ENCODE measurements at places on chromosomes 2 and 18.

DNA sequence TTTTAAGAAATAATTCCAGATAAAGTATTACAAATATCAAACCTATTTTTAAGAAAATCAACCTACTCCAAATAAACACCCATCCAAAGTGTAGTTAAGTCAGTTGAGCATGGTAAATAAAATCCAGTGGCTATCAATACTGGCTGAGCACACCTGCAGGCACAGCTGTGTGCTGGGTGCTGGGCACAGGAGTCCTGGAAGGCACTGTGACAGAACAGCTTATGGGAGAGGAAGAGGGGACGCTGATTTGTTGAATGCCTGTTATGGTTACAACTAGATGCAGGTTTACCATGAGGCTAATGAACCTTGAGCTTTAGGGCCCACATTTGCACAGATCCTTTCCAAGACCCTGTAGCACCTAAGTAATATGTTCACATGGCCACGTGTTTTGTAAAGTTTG, 202.7 kb downstream of the MTX2 start:
- DNase-seq = no peak

DNA sequence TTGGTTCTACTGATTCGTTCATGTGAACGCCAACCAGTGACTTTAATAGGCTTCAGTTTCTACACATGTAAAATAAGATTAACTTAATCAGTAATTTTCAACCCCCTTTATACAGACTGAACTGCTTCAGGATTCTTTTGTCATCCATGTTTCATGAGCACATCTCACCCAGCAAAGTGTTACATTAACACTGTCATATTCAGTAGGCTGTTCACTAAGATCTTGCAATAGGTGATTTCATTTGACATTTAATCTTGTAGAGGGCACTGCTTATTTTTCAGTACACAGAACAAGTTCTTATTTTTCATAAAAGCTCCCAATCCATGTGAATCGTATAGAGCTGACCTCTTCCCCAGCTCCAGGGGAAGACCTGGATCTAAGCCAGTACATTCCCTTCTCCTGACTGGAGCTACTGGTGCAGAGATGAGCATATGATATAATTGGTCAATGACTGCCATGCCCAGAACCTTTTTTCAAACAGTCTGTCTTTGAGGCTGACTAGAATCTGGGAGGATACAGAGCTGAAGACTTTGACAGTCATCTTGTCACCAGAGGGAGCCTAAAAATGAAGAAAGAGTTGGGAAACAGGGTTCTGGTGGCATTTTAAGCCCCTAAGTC, 72.2 kb upstream of the CHRNA1 start:
- no peak for DNase-seq

GRCh38 chr18:78419171-78419570, 560.4 kb upstream of the SALL3 start:
- DNase-seq = no peak

DNA sequence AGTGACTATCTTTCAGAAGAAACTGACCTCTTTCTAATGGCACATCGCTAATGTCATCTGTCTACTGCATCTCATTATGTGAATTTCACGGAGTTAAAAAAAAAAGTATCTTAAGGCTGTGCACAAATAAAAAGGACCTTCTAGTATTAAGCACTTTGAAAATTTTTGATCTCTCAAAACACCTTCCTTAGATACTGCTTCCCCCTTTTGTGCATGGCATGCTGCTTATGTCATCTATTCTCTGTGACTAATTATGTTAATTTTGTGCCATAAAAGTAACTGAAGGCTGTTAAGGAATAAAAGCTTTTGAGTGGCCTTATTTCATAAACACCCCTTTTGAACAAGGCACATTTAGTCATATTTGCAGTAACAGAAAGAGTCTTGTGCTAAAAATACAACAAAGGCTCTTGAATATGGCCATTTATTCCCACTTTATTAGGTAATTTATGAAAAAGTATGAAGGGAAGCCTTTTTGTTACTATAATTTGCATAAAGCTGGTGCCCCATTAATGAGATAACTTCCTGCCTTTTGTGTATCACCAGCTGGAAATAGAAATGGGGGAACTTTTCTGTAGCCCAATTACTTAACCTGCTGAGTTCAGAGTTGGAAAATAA, 1412.0 kb upstream of the ZEB2 start:
- no peak for DNase-seq

DNA sequence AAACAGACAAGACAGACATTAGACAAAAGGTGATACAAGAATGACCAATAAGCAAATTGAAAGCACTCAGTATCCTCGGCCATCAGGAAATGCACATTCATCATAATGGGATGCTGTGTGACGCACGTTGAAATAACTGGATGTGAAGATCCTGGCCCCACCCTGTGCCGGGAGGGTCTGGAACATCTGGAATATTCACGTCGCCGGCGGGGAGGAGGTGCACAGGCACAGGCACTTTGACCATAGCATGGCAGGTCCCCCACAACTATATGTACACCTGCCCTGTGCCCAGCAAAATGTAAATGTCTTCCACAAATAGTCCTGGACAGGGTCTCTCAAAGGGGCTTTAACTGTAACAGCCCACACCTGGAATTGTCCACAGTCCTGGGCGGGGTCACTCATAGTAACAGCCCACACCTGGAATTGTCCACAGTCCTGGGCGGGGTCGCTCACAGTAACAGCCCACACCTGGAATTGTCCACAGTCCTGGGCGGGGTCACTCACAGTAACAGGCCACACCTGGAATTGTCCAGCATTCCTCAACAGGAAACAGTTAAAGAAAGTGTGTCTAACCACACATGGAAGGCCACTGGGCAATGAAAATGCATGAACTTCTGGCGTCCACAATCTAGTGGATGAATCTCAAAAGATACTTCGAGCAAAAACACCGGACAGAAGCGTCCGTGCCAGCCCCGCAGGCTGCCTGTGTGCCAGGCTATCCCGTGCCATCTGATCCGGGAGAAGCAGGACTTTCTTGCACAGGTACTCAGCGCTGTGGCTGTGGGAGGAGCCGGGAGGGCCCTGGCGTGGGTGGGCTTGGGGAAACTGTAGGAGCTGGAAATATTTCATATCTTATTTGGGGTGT, 113.4 kb downstream of the RTP5 start:
- DNase-seq = no peak

DNA sequence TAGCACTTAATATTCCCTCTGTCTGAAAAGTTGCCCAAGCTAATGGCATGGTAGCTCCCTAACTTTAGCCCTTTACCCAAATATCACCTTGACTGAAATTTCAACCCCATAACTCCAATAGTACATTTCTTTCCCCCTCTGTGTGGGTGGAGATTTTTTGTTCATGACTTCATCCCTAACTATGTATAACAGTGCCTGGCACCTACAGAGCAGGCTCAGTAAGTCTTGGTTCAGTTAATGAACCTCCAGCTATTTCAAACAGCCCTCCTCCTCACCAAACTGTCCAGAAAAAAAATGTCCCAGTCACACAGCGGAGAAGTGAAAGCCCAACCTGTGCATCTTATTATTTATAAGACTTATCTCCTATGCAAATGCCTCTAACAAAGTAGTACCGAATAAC, 18.6 kb downstream of the BUB1 start:
- no peak for DNase-seq

DNA sequence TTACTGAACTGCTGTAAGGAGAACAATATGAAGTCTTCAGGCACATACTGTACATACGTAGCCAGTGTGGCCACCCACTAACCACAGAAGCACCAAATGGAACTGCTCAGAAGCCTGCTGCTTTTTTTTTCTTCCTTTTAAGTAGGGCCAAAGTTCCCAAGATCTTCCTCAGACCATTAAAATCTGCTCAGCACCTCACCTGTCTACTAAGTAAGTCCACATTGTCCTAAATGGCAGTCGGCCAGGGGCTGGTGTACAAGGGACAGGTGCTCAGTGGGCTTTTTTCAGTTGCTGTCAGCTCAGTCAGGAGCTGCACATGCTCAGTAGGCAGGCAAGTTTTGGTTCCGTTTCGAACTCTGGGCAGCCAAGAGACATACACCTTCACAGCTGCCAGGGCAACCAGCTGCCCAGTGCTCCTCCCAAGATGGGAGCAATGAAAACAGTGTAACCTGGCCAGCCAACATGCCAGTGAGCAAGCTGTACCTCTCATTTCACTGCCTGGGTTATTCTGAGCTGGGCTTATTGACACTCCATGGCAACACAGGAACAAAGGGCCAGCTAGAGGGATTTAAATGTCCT, 86.1 kb downstream of the ACVR1 start:
- DNase-seq = no peak

GRCh38 chr2:96213379-96213778, 4.8 kb upstream of the STARD7 start:
- no peak for DNase-seq

DNA sequence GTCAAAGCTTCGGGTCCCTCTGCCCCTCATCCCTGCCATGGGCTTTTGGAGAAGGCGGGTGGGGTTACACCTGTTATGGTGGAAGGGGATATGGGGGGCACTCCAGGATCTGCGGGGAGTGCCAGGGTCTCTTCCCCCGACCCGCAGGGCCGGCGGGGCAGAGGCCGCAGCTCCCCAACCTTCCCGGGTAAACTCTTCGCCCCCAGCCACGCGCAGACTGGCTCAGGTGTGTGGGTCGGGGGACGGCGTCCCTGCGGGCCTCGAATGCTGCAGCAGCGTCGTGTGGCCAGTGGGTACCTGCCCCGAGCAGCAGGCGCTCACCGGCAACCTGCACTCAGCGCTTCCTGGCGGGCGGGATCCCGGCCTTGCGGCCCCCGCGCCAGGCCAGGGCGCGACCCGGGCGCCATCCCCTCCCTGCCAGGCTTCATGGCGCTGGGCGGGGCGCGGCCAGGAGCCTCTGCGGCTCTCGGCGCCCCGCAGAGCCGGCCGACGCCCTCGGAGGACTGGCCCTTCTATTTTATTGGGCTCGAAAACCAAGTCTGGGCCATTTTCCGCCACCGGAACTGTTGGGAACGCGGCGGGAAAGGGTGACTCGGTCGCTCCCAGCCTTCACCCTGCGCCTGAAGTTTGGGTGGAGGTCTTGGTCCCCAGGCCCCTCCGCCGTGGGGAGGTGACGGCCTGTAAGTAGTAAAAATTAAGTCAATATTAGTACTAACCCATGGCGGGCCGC, 4.5 kb downstream of the GBX2 start:
- no peak for DNase-seq

- no peak for DNase-seq
These were observed 251.4 kb downstream of the KLHL29 start for GRCh38 chr2:23636426-23636825.

- no peak for DNase-seq
These were observed 105.2 kb upstream of the DLX2 start for GRCh38 chr2:172207911-172208310.

DNA sequence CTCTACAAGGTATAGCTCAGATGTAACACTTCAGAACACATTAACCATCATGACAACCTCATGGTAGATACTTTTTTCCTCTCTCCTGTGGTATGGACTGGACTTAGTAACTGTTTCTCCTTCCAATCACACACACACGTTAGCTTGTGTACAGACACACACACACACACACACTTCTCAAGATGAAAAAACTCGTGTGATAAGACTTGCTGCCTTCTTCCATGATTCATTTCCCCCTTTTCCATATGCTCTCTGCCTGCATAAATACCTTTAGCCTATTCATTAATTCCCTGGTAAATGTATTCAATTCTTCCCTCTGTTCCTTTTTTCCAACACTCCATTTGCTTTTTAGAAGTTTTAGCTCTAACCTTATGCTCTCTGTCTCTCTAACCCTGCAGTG, 118.9 kb upstream of the TANK start:
- DNase-seq = no peak

GRCh38 chr18:2654928-2655177, 673 bp upstream of the SMCHD1 start:
- peak; percentile 65 for DNase-seq

DNA sequence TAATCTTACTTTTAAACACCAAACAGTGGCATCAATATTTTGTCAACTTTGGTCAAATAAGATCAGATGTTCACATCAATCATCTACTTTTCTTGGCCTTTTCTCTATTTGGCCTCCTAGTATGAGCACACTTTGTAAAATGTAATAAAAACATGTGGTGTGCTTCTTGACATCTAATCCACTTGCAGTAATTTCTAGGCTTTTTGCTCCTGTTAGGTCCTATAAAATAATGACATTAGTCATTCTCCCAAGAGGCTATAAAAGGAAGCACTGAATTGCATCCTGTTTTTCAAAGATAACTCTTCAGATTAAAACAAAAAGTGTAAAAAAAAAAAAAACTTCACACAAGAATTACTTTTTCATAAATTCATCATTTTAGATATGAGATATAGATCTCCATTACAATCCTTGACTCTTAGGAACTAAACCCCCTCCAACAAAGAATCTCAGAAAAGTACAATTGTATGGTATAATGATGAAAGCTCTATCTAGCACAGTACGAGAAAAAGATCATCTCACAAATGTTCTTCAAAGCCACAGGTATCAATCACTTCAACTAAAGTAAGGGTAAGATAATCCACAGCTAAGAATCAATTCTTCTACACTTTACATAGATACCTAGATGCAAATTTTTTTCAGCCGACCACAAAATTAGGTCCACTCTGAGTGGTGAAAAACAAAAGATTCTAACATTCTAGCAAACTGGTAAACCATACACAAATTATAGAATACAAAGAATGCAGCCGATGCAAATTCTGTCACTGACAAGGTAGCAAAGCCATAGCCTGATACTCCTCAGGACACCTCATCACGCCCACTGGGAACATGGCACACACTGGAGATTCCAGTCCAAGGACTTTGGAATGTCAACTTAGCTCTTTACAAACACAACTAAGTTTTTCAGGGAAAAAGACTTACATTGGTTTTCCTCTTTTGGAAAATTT, 2.7 kb downstream of the BCL2 start:
- DNase-seq = no peak

GRCh38 chr2:25076749-25077148, 34.9 kb downstream of the EFR3B start:
- DNase-seq = no peak

GRCh38 chr2:207054521-207054920, 111.2 kb downstream of the KLF7 start:
- no peak for DNase-seq

- DNase-seq = no peak
These were observed 20.0 kb downstream of the SMC6 start for GRCh38 chr2:17733599-17733998.

- DNase-seq = no peak
These were observed 5.0 kb upstream of the MRPL19 start for GRCh38 chr2:75641587-75641986.

- DNase-seq = no peak
These were observed 4.1 kb upstream of the ZCCHC2 start for GRCh38 chr18:62518460-62519375.

DNA sequence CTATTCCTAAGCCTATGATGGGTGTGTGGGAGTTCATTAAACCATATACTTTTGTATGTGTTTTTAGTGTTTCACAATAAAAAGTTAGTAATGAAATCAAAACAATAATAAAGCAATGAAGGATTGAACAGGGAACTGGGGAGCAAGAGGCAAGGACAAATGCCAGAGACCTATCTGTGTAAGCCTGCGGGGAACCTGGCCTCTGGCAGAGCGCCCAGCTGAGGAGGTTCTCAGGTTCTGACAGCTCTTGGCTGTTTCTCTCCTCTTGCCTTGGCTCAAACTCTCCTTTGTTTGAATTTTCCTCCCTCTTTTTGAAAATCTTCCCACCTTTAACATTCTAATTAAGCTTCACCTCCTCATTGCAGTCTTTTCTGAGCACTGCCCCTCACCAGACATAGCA, 200.0 kb upstream of the NCKAP5 start:
- no peak for DNase-seq

GRCh38 chr2:66024391-66024790, 410.5 kb upstream of the MEIS1 start:
- DNase-seq = no peak

GRCh38 chr18:76515576-76515975, 20.5 kb upstream of the ZNF516 start:
- no peak for DNase-seq

All from activated T-helper 1 cell treated with anti-CD3 and anti-CD28 coated beads, Interleukin-2, amount 50 U/mL, for 16 hours (primary cell).